Activated naive CD4-positive, alpha-beta T cell treated with anti-CD3 and anti-CD28 coated beads for 36 hours (primary cell): ENCODE measurements at places on chromosomes 16 and 17.

DNA sequence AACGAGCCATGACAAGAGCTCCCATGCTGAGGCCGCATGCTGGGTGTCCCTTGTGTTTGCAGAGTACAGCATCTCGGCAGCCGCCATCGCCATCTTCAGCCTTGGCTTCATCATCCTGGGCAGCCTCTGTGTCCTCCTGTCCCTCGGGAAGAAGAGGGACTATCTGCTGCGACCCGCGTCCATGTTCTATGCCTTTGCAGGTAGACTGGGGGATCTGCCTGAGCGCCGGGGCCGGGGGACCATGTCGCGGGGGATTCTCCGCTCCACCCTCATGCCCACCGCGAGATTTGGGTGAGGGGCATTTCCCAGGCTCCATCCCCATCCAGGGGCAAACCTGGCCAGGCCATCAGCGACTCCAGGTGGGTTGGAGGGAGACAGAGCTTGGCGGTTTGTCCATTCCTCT is 10.7 kb downstream of the CACNG1 start:
- DNase-seq = no peak

- no peak for DNase-seq
These were observed 8.1 kb downstream of the FASN start for GRCh38 chr17:82089723-82090548.

DNA sequence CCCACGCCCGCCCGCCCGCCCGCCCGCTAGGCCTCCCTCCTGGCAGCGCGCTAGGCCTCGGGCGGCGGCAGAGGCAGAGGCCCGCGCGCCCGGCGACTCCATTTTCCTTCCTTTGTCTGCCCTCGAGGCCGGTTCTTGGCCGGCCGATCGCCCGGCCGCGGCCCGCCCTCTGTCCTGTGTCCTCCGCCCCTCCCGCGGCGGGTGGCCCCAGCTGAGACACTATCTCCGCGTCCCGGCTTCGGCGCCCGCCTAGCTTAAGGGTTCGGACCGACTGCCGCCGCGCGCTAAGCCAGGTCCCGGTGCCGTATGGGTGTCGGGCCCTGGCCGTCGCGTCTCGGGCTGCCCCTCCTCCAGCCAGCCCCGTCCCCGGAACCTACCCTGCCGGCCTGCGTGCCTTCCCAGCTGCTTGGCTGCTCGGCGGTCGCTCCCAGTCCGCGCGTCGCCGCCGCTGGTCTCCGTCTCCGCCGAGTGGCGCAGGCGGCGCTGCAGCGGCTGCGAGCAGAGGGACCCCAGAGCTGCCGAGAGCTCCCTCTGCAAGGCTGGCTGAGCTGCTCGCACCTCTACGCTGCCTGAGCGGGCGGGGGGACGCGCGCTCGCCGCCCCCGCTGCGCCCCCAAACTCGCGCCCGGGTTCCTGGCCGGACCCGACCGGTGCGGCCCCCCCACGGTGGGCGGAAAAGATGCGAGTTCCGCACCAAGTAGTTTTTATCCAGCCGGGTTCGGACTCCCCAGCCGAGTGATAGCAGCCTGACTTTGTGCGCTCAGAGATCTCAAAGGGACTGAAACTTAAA is 787 bp downstream of the CTCF start:
- peak; percentile 55 for DNase-seq

- no peak for DNase-seq
These were observed 16.1 kb upstream of the ADAMTS18 start for GRCh38 chr16:77450790-77451487.

DNA sequence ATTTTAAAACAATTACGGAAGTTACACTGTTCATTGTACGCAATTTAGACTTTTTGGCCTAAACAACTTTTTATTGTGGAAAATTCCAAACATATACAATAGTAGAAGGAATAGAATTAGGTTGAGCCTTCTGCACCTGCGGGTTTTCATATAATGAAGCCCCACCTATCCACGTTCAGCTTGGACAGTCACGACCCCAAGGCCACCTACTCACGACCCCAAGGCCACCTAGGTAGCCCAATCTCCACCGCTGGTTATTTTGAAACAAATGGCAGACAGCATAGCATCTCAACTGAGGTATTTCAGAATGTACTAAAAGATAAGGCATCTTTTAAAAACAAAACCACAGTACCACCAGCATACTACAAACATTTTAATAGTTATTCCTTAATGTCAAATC is 631 bp downstream of the NLRC5 start:
- DNase-seq = no peak

DNA sequence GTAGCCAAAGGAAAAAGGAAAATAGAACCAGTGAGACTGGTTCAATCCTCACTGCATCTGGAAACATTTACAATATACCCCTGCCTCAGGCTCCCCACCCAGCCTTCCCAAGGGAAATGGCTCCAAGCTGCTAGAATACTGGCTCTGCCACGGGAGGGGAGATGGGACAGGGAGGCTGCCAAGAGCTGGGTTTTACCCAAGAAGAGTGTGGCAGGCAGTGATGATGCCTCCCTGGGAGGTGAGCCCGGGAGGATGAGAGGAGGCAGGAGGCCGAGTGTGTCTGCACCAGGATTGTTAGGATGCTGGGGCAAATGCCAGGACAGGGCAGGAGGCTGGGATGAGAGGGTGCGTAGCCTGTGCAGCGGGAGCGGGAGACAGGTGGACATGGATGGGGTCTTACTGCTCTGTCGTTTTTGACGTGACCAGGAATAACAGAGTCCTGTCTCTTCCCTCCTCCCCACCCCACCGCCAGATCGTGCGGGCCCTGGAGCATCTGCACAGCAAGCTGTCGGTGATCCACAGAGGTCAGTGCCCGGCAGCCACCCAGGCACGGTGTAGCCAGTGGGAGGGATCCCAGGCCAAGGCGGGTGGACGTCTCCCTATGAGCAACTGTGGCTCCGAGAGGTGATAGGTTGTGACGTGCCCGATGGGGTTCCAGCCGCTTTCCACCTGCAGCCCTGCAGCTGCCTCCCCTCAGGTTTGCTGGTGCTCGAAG is 18.4 kb downstream of the MAP2K3 start:
- no peak for DNase-seq

- DNase-seq = no peak
These were observed 70.8 kb downstream of the GPR139 start for GRCh38 chr16:20002936-20003335.

GRCh38 chr17:41914358-41914766 is 4.4 kb downstream of the ACLY start:
- DNase-seq = no peak

- no peak for DNase-seq
These were observed 3.3 kb downstream of the TLCD3B start for GRCh38 chr16:30027588-30028437.

DNA sequence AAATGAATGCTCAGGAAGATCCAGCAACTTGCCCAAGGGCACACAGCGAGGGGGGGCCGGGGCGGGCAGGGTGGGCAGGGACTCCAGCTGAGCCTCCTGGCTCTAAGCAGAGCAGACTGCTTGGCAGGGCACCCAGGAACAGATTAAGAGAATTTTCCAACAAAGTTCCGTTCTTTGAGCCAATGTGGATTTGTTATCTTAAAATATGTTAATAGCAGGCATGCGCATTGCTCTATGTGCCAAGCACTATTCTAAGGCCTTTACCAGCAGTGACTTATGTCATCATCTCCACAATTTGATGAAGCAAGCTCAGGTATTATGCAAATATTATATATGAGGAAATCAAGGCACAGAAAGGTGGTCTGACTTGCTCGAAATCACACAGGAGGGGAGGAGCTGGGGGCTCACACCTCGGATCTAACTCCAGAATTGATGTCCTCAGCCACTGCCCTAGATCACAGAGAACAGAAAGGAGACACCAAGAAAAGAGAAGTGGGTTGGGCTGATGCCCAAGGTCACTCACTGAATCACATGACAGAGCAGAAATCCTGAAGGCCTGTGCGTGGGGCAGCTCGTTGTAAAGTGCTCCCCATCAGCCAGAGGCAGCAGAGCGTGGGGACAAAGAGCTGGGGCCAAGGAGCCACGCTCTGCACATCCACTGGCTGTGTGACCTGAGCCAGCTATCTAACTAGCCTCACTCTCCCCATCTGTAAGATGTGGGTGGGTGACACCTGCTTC is 23.2 kb upstream of the MEAK7 start:
- DNase-seq = no peak

- DNase-seq = no peak
These were observed 17.5 kb upstream of the CBX8 start for GRCh38 chr17:79814127-79814973.

DNA sequence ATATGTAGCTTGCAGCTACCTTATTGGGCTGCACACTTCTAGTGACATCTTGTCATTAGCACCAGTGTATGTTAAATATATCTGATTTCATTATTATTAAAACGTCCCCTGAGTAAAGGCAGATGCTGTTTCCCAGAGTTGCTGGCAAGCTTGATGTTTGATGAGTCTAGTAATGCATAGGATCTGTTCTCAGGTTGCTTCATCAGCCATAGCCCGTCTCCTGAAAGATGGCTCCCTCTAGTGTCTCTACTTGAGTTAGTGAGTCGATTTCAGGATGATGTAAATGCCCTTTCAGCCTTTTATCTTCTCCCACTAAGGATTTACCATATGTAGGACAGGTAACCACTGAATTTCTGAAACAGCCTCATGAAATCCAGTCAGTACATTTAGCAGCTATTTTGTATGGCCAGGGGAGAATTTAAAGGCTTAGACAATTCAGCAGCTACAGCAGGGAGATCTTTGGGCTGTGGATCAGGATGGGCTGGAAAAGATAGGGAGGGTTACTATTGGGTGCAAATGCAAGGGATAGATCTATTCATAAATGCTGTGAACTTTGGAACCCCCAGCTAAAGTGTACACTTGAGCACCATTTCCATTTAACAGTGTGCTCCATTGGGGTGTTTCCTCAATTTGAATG is 376.3 kb downstream of the CNTNAP4 start:
- DNase-seq = peak; percentile 10

- no peak for DNase-seq
These were observed 15.8 kb downstream of the SLX4 start for GRCh38 chr16:3595521-3596021.

GRCh38 chr16:85326794-85327181 is 214.5 kb upstream of the CIBAR2 start:
- no peak for DNase-seq

- no peak for DNase-seq
These were observed 45.7 kb downstream of the CUEDC1 start for GRCh38 chr17:57909551-57909950.

DNA sequence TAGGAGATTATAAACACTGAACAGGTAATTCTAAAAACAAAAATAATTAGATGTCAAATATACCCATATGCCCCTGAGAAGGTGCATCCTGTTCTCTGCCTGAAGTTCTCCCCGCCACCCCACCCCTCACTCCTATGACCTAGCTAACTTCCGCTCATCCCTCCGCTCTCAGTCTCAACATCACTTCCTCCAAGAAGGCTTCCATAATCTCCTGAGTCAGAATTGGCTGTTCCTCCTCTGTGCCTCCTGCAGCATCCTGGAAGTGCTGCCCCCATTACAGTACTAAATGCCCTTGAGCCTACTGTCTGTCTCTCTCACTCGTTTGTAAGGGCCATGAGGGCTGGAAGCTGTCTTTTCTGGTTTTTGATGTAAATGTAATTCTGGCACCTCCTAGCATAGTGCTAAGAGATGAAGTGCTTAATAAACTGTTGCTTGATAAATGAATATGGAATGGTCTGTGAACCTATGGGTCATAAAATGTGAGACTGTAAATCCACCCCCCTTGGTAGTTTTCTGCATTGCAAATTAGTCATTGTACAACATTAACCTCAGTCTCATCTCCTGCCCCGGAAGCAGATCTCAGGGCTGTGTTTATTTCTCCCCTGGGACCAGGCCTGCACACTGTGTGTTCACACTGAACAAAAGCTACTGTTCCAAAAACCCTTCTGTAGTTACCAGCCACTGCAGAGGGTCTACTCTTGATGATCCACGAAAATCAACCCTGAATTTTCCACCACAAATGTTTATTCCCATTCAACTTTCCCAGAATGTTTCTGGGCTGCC is 3.9 kb upstream of the MYO1D start:
- DNase-seq = no peak

DNA sequence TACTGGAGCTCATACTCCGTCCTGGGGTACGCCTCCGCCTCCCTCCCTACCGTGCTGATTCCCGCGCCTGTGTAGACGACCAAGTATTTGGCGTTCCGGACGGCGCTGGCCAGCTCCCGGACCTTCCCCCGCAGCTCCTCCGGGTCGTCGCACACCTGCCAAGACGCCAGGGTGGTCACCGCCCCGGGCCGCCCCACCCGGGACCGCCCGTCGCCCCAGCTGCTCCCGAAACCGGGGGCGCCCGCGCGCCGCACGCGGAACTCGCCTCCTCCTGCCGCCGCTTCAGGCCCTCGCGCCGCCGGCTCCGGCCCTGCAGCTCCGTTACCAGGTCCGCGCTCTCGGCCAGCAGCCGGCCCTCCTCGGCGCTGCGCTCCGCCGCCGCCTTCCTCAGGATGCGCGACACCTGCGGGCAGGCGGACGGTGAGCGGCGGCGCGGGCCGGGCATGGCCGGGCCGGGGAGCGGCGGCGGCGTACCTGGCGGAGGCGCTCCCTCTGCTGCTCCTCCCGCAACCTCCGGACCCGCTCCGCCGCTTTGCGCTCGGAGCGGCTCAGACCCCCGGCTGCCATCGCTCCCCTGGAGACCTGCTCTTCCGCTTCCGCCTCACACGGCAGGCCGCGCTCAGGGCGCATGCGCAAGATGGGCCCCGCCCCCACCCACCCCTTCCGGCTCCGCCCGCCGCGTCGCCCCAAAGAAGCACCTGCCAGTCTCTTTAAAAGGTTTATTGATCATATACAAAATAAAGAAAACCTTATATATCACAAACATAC is at the start of gene SIRT7:
TSS of gene SIRT7 (minus strand) at position 612 of the 768 bp plus-strand sequence. CDS start at position 567, 45 bp downstream.
- DNase-seq = peak; percentile 82

GRCh38 chr17:7001318-7001961 is 5.6 kb downstream of the ALOX12 start:
- peak; percentile 66 for DNase-seq

- no peak for DNase-seq
These were observed 665.6 kb upstream of the SOX9 start for GRCh38 chr17:71455219-71455618.

DNA sequence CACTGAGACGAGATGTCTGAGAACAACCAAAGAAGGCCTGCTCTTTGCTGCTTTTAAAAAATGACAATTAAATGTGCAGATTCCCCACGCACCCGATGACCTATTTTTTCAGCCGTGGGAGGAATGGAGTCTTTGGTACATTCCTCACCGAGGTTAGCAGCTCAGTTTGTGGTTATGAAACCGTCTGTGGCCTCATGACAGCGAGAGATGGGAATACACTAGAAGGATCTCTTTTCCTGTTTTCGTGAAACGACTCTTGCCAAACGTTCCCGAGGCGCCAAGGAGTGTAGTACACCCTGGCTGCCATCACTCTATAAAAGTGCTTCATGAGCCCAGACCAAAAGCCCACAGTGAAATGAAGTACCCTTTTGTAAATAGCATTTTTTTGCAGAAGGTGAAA is 87.8 kb downstream of the CRISPLD2 start:
- no peak for DNase-seq

GRCh38 chr16:86455116-86455515 is 55.2 kb upstream of the FOXF1 start:
- DNase-seq = no peak

DNA sequence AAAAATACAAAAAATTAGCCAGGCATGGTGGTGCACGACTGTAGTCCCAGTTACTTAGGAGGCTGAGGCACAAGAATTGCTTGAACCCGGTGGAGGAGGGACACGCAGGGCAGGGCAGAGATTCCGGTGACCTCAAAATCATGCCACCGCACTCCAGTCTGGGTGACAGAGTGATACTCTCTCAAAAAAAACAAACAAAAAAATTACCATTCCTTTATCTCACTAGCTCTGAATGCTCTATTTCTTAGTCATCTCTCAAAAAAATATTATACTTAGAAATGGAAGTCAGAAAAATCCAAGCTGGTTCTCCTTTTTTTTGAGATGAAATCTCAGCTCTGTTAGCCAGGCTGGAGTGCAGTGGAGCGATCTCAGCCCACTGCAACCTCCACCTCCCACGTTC is 40.8 kb downstream of the SPOP start:
- no peak for DNase-seq

GRCh38 chr16:66619534-66620428 is 15.3 kb downstream of the CMTM3 start:
- DNase-seq = no peak
